ENCODE measurements at places on chromosomes 2 and 18.

DNA sequence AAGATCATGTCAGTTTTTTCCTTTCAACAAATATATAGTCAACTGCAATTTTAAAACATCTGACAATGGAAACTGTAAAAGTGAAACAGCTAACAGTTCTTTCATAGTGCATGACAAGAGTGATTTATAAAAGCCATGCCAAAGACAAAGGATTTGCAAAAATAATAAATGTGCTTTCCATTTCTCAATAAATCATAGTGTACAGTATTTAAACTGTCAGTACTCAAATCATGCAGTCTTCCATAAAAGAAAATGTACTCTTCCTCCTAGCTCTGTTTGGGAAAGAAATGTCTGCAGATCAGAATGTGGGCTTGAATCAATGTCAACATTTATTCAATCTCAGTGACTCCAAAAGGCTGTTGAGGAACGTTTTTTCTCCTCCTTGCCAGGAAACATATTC is 131.7 kb upstream of the PDE1A start:
- DNase-seq: no peak

- no peak for DNase-seq
These were observed 52.7 kb upstream of the CYP1B1 start for GRCh38 chr2:38128653-38129052.

- DNase-seq: no peak
These were observed 435.7 kb downstream of the TXNL1 start for GRCh38 chr18:56202678-56203077.

DNA sequence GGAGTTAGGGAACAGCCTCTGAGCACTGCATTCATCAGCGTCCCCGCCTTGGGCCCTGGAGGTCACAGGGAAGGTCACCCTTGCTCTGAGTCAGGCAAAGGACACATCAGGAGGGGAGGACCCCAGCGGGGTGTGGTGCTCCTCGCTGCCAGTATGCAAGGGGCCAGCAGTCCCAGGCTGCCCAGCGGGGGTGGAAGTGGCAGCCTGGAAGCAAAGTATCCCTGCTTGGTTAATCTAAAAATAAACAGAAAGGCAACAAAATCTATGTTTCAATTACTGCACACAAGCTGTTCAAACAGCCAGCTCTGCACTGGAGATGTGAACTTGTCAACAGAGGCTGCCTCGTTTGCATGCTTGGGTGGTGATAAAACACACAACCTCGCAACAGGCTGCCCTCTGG is 164.1 kb downstream of the KLHL29 start:
- no peak for DNase-seq

All from AG04450 (cell line).